Ovary (tissue), 10 donors: ENCODE measurements at places on chromosomes 3 and 15. TPM values are rescaled to one million over a fixed set of nuclear protein-coding genes. Genes with fewer than 3 reads are reported as not detected.

Gene VEPH1
- total RNA-seq: 1.1 TPM

Gene BSN
- 0.12 TPM for total RNA-seq

Gene TMF1
- 36.4 TPM for total RNA-seq

Gene IL1RAP
- 10.2 TPM for total RNA-seq
